Left lung (tissue), 14 donors: ENCODE measurements at places on chromosomes 2 and 18. TPM values are rescaled to one million over a fixed set of nuclear protein-coding genes. Genes with fewer than 3 reads are reported as not detected.

- DNase-seq = no peak
Observed at GRCh38 chr2:174690026-174690425, 74.2 kb downstream of the CHRNA1 start.

- no peak for DNase-seq
Observed at GRCh38 chr2:174761837-174762236, 2.4 kb downstream of the CHRNA1 start.

DNA sequence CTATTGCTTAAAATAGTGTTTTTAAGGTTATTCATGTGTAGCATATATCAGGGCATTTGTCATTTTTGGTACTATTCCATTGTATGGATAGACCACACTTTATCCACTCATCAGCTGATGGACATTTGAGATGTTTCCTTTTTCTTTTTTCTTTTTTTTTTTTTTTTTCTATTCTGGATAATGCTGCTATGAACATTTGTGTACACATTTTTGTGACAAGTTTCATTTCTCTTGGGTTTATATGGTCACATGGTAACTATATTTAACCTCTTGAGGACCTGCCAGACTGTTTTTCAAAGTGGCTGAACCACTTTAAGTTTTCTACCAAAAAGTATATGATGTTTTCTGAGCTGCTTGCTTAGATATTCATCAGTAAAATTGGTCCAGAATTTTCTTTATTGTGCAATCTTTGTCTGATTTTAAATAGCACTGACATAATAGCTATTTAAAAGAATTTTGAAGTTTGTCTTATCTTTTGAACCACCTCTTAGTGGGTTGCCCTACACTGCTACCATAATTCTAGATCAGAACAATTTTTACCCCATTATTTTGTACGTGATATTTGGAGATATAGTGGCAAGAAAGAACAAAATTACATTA is 219.4 kb upstream of the SIX3 start:
- DNase-seq = peak; percentile 18

DNA sequence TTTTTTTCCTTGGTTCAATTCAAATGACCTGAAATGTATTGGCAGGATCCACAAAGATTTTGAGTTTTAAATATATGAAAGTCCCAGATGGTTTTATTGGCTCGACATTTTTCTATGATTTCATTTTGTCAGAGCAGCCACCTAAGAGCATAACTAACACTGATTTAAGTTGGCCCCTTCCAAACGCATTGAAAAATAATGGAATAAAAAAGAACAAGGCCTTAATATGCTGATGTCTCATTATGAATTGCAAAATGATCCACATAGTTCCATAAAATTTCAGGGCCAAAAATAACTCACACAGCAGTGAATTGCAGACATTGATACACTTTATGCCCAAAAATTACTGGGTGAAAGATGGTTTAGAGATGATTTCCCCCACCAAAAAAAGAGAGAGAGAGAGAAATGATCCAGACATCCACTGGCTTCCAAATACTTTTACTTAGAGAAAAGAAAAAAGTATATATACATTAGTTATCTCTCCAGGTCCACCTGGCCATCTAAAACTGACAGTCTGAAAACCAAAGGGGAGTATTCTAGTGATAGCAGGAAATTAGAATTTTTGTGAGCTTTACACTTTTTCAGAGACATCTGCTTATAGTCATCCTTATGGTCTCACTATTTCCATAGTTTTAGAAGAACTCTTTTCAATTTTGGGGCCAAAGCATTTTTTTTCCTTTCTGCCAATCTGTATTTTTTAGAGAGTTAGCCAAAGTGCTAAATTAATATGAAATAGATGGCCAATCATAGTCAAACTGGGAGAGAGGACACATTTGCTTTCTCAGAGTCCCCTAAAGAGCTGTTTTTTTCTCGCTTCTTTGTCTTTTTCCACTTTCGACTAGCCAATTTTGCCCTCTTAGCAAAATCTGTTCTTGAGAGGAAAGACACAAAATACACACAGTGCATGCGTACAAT is 213.5 kb upstream of the RND3 start:
- DNase-seq = no peak

DNA sequence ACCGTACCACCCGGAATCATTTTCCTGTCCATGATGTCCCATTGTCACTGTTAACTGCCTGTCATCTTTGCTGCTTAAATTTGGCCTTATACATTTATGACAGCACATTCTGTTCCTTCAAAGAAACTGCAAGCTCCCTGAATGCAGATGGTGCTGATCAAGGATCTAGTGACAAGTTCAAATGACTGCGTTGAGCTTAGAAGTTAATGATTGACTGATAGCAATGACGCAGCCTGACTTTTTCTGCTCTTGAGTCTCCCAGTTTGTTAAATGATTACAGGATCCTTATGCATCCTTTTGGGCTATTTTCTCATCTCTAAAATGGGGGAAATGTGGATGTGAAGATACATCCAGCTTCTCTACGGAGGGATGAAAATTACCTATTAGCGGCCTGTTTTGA is 159.0 kb downstream of the DCC start:
- no peak for DNase-seq

GRCh38 chr18:36525913-36526312 is 228.4 kb downstream of the FHOD3 start:
- no peak for DNase-seq

DNA sequence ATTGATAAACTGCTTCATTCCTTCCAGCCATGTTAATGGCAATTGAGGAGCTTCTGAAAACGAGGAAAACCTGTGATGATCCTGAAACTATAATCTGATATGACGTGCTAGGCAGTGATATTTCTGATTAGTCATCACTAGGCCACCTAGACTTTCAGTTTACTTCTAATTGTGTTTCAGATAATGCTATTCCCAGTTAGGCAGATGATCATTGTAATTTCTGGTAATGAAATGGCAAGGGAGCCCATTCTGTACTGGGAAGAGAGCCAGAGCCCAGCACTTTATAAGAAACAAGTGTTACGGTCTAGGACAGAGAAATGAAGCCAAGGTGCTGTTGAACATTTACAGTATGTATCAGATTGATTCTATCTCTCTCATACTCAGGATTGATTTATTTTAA is 106.2 kb downstream of the CPO start:
- DNase-seq = no peak

DNA sequence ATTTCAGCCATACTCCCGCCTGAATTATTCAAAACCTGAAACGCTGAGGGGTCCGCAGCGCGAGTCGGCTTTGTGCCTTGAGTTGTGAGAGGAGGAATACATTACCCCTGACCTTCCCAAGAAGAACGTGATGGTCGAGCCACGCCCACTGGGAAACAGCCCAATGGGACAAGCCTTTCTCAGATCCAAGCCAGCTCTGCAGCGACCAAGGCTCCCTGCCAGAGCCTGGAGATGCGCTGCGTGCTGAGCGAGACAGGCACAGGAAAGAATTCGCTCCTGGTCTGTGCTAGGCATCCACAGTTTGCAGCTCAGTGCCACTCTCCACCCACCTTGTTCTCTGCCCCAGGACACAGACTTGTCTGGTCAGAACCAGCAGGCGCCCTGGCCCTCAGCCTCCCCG is 74.1 kb upstream of the GLI2 start:
- DNase-seq = peak; percentile 77

DNA sequence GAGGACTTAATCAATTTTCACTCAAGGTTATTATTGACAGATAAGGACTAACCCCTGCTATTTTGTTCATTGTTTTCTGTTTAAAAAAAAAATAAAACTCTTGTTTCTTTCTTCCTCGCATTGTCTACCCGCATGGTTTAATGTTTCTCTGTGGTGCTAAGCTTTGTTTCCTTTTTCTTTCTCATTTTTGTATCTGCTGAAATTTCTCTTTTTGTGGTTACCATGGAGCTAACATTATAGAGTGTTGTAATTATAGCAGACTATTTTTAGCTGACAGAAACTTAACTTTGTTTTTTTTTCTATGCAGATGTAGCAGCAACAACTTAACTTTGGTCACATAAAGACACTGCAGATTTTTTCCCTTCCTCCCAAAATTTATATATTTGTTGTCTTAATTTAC is 43.1 kb upstream of the CHN1 start:
- DNase-seq = no peak

- no peak for DNase-seq
Observed at GRCh38 chr18:70452501-70452900, 163.7 kb downstream of the SOCS6 start.

GRCh38 chr2:118169359-118170005 is 81.2 kb downstream of the INSIG2 start:
- peak; percentile 82 for DNase-seq

GRCh38 chr18:25630682-25631081 is 278.7 kb upstream of the ZNF521 start:
- DNase-seq = no peak

DNA sequence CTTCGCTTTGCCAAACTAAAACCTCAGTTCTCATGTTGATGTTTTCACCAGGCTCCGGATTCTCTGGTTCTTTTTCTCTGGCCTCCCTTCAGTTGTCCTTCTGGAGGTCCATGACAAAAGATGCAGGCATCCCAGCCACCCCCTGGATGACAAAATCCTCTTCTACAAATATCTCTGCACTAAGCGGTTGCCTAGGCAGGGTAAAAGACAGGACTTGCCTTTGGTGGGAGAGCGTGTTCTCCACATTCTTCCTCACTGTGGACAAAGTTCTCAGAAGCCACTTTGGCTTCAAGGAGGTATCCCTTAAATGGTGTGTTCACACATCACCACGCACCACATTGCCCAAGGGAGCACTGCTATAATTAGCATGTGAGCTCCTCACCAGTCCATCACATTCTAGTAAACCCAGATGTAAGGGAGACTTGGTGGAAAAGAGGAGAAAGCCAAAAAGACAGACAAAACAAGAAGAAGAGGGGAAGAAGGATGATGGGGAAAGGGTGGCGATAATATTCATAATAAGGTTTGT is 23.6 kb upstream of the MRPL33 start:
- DNase-seq = no peak

DNA sequence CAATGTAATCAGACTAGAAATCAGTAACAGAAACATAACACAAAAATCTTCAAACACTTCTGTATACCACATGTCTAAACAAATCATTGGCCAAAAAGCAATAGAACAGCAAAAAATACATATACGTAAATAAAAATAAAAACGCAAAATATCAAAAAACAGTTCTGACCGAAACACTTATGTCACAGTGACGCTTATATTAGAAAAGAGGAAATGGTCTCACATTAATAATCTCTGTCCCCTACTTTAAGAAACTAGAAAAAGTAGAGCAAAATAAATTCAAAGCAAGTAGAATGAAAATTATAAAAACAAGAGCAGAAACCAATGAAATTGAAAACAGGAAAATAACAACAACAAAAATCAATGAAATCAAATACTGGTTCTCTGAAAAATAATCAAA is 41.9 kb downstream of the TMEM131 start:
- DNase-seq = no peak

DNA sequence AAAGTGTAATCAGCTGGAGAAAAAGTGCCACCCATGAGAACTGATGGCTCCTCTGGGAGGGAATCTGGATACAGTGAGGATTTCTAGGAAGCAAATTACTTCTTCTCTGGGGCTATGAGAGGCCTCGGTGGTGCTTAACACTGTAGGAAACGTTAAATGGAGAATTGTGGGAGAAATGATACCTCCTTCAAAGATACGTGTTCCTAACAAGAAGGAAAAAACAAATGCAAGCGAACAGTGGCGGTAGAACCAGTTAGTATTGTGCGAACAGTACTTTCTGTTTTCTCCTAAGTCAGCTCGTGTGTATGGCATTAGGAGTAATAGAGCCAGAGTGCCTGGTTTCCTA is 587 bp upstream of the MTIF2 start:
- DNase-seq = no peak

DNA sequence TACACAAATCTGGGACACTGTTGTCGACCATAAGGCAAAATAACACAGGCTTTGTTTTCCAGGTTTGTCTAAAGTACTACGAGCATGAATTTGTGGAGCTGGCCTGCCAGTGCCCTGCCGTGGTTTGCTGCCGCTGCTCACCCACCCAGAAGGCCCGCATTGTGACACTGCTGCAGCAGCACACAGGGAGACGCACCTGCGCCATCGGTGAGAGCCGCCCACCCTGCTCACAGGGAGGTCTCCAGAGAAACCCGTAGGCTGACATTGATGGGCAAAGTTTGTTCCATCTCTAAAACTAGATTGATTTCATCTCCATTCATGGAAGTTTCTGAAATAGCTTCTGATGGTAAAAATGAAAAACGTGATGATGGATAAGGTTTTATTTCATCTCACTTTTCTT is 50.4 kb upstream of the NFATC1 start:
- DNase-seq = no peak

DNA sequence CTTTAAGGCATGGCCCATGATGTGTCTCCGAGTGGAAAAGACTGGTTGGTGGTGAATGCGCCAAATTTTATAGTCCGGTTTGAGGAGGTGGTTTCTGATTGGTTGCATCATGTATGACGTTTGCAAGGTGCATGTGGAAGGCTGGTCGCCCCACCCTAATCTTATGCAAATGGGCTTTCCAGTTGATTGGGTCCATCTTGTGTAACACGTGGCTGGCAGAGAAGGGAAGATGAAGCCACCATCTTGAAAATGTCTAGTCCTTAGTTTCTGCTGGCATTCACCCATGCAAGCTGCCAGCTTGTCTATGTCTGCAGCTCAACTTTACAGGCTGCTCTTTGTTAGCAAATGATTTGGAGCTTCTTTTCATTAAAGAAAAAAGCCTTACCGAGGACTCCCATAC is 132.2 kb downstream of the PIK3C3 start:
- no peak for DNase-seq

GRCh38 chr18:43080671-43081070 is 34.8 kb downstream of the RIT2 start:
- no peak for DNase-seq

GRCh38 chr18:49612515-49613033 is 50.7 kb downstream of the LIPG start:
- DNase-seq = no peak

DNA sequence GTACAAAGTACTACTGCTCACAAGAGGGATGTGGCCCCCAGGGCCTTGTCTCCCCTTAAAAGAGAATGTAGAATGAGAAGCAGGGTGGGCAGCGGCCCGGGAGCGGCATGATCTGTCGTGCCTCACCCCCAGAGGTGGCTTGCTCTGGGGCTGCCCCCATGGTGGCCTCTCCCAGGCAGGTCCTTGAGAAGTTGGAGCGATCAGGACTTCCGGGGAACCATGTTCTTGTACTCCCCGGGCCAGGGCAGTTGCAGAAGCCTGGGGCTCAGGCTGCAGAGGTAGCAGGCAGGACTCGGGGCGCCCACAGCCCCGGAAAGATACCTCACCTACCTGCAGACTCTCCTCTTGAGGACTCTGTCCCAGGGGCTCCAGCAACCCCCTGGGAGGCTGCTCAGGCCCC is 62.6 kb downstream of the CYP26B1 start:
- peak; percentile 69 for DNase-seq

GRCh38 chr18:77557046-77557587 is 307.5 kb downstream of the GALR1 start:
- DNase-seq = peak; percentile 20

DNA sequence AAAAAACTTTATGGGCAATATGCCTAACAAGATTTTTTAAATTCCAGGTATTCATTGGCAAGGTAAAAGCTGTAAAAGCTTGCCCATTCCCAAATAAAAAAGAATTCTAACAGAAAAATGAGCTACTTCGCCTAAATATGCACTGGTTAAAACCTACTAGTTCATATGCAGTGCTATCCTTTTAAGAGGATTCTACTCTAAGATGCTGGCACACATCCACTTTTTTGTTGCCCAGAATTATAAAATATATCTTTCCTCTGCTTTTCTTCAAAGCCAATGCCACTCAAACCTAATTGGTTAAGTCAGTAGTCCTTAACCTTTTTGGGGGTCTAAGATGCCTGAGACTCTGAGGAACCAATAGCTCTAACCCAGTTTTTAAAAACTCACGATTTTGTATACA is 3.2 kb downstream of the XPO1 start:
- no peak for DNase-seq

BCL11A gene
- 22.8 TPM for polyA plus RNA-seq

PKP4 gene
- 120 TPM for polyA plus RNA-seq

CD226 gene
- polyA plus RNA-seq = 4.0 TPM

CREG2 gene
- 0.98 TPM for polyA plus RNA-seq

RAX gene
- polyA plus RNA-seq = not detected

STAMBP gene
- polyA plus RNA-seq = 52.4 TPM
